ENCODE measurements at places on chromosomes 2 and 18.

DNA sequence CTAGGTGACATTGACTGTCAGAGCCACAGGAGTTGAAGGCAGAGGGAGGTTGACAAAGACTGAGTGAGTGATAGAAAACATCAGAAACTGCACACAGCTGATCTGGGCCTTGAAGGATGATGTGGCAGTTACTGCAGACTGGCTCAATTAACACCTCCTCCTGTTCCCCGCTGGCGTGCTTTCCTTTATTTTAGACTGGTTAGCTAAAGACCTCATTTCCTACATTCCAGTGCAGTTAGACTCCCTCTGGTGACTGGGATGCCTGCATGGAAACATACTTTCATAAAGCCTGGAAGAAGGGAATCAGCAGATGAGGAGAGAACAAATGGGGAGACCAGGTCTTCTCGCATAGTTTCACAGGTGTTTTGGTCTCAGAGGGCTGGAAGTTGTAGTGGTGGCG lies 7.1 kb downstream of the TPGS2 start:
- DNase-seq: no peak

GRCh38 chr2:240926516-240927389 lies 20.6 kb downstream of the CROCC2 start:
- DNase-seq: no peak

- no peak for DNase-seq
Observed at GRCh38 chr18:26575865-26576217, 27.5 kb upstream of the KCTD1 start.

DNA sequence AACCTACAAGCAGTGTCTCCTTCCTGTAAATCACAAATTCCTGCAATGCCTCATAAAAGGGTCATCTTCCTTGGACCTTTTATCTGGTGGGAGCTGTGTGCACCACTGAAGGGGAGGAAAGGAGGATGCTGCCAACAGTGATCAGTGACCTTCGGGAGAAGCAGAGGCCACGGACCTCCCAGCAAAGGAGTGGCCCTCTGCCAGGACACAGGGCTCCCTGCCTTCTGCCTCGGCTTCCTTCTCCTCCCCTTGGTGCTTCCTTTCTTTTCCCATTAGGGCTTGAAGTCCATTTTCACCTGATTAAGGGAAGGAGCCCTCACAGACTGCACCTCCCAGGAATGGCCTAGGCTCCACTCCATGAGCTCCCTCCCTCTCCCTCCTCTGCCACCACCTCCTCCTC lies 85.3 kb upstream of the ITGA6 start:
- no peak for DNase-seq

- DNase-seq: no peak
Observed at GRCh38 chr2:234535464-234535863, 38.6 kb upstream of the ARL4C start.

DNA sequence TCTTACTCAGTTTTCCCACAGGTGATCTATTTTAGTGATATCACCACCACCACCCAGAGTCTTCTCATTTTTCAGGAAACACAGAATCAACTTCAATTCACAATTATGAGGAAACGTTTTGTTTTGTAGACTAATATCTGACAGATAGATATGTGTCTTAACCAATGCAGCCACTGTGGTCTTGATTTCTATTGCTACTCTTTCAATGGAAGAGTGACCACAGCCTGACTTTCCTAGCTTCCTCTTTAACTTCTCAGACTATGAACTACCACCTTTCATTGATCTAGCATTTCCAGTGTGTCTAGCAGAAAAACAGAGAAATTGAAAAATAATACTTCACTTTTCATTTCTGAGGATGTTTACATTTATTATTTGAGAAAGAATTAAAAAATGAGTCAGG lies 20.5 kb downstream of the ADAM17 start:
- no peak for DNase-seq

GRCh38 chr18:57095884-57096283 lies 51.0 kb upstream of the BOD1L2 start:
- no peak for DNase-seq

Measured in substantia nigra (tissue), 51 donors.